ENCODE measurements at places on chromosomes 1 and 21.

GRCh38 chr1:43238085-43238484 is 31.7 kb upstream of the TMEM125 start:
- no peak for DNase-seq

DNA sequence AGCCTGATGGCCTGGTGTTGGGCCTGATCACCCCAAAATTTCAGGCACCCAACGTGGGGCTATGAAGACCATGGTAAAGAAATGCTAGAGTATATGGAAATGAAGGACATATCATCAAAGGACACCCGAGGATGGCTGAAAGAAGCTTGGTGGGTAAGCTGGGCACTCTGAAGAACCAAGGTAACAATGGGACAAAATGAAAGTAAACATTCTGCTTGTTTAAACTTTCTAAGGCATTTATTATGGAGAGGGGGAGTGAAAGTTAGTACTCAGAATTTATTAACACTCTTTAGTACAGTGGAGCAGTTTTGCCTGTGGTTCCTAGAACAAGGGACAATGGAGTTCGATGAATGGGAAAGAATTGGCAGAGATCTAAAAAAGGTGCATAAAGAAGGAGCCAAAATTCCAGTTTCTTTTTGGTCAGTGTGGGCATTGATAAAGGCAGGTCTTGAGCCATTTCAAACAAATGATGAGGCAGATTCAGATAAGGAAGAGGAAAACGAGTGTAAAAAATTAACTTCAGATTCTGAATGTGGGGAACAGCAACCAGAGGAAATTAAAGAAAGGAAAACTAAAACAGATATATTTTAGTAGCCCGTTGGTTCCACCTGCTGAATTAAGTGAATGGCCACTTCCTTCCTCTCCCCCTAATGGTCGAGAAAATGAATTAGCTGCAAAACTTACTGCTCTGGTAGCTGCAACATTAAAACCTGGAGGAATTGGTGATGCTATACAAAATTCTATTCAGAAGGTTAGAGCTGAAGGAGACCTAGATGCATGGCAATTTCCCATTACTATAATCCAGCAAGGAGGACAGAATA is 8.4 kb upstream of the PM20D1 start:
- no peak for DNase-seq

DNA sequence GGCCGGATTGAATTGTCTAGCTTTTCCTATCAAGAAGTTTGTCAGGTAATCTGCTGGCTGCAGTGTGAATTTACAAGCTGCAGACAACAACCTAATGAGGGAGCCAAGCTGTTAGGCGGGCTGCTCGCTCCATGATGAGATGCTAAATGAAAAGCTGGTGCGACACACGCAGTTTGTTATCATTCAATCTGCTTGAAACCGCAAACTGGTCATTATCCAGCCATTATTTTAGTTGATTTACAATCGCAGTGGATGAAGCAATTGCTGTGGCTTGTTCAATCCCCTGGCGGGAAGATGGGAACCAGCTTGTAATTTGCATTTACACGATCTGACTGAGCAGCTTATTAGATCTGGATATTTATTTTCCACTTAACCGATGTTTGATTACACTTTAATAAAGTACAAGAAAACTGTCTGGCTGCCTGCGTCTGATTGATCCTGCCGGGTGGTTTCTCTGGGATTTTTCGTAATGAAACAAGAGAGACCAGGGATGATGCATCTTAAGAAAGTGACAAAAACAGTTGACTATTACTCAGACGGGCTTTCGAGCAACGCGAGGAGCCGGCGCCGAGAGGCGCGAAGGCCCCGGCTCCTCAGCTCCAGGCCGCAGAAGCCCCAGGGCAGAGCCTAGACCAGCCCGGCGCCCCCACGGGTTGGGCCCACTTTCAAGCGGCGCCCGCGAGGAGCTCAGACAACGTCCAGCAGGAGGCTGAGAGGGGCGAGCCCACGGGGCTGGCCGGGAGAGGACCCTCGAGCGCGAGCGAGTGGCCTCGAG is 118.0 kb upstream of the BARHL2 start:
- DNase-seq = no peak

DNA sequence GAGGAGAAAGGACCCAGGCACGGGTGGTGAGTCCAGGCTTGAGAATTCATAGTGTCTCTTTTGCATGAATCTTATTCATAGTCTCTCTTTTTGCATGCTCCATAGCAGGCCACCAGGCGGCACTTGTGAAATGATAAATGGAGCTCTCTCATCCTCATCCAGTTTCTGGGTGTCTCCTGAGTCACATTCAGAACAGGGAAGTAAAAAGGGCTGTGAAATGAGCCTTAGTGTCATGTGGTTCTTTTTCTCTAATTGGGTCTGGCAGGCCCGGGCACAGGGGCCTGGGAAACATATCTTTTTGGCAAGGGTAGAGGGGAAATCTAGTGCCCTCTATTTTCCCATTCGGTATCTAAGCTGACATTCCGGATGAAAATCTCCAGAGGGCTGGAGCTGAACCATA is 19.1 kb upstream of the NCF2 start:
- DNase-seq = no peak

DNA sequence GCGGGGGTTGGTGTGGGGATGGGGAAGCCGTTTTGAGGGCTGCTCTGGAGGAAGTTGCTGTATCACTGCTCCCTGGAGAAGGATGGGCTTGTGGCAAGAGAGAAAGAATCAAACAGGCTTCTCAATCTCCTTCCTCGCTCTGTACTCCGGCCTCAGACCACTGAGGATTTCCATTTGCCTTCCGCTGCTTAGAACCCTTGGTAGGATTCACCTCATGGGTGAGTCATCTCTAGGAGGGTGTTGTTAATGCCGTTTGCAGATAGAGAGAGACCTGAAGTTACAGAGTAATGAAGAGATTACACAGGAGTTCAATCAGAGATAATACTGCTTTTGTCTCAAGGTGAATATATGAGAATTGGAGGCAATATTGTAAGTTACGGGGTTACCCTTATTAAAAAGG is 15.3 kb downstream of the SLC35F3 start:
- DNase-seq = no peak

- DNase-seq = no peak
Observed at GRCh38 chr1:204920511-204920910, 49.8 kb downstream of the NFASC start.

DNA sequence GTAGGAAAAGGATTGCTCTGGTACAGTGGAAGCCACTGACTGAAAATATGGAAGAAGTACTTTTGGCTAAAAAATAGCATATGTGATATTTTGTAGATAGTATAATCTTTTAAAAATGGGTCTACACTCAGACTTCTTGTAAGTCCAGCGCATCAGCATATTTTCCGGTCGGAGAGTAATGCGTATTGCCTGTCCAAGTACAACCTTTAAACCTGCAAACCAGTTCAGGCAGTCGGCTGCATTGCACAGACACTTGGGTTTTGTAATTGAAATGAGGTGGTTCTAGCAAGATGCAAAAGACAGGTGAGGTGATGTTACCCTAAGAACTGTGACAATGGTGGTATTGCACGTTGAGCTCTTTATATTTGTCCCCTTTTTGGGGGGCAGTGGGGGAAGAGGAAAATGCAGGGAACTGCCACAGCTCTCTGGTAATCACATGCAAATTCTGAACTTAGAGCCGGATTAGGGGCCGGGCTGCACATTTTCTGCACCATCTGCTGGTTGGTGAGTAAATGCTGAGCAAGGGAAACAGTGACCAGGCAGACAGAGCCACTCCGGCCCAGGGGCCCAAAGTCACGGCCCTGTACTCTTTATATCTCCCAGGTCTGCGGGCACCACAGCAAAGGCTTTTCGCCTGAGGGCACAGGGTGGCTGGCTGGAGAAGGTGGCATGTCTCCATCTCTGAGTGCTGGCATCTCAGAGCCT is 2.3 kb downstream of the GPR137B start:
- DNase-seq = no peak

DNA sequence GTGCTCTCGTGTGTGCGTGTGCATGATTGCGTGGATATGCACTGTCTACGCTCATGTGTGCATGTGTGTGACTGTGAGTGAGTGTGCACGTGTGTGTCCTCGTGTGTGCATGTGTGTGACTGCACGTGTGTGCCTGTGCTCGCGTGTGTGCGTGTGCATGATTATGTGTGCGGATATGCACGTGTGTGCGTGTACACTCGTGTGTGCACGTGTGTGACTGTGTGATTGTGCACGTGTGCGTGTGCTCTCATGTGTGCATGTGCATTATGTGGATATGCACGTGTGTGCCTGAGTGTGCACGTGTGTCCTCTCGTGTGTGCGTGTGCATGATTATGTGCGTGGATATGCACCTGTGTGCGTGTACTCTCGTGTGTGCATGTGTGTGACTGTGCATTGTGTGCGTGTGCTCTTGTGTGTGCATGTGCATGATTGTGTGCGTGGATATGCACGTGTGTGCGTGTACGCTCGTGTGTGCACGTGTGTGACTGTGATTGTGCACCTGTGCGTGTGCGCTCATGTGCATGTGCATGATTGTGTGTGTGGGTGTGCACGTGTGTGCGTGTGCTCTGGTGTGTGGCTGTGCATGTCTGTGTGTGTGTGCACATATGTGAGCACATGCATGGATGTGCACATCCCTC is 2.2 kb downstream of the MMEL1 start:
- no peak for DNase-seq

DNA sequence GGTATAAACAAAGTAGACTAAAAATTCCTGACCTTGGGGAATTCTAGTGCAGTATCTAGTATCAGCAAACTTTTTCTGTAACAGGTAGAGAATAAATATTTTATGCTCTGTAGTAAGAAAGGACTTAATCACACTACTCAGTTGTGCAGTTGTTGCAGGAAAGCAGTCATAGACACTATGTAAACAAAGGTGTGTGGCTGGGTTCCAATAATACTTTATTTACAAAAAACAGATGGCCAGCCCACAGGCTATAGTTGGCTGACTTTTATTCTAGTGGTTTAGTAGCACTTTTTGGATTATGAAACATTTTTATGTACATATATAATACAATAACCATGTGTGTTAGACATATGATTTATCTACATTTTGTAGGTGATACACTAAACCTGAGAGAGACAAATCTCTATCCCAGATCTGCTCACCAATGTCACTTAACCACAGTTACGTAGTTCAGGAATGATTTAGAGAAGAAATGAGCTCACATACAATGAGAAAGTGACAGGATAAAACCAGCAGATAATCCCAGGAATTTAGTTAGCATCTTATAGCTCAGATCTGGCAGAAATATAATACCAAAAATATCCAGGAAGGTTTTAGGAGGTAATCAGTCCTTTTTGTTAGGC is 56.1 kb downstream of the MIER1 start:
- no peak for DNase-seq

DNA sequence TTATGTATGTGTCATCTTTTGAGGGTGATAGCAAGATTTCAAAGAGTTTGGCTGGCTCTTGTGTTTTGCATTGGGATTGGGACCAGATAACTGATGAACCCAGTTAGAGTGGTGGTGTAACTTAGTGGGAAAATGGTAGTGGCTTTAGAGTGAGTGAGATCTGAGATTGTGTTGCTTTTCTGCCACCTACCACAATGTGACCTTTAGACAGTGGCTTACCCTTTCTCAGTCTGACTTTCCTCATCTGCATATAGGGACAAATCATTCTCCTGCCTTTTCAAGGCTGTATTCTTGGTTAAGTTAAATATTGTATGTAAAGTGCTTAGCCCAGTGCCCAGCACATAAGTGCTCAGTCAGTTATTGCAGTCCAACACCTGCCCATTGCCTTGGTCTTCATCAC is 31.3 kb downstream of the CENPF start:
- no peak for DNase-seq

DNA sequence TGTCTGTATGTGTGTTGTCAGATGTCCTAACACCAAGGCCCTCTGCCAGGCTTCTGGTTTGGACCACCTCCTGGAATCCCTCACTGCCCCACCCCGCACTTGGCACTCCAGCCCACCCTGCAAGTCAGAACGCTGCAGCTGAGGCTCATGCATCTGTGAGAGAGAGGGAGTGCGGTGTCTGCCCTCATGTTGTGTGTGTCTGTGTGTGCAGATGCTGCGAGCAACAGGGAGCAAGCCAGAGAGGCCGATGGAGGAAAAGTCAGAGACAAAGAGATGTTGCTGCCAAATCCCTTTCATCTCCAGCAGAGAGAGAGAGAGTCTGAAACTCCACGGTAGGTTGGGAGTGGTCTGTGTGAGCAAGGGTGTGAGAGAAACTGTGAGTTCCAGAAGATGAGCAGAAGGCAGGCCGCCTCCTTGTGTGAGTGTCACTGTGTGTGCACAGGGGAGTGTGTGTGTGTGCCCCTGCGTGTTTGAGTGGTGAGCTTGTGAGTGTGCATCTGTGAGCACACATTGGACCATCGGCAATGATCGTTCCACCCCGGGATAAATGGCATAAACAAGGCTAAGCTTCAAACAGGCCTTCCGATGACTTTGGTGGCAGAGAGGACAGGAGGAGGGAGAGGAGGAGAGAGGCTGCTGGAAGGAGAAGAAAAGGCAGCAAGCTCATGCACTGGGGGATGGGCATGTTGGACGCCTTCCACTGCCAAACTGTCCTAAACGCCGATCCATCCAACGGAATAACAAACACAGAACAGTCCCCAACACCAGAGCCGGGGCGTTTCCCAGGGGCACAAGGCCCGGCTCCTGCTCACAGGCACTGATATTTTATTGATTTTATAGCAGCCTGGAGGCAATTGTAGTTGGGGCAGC is 99.2 kb upstream of the GRIK3 start:
- DNase-seq = no peak

DNA sequence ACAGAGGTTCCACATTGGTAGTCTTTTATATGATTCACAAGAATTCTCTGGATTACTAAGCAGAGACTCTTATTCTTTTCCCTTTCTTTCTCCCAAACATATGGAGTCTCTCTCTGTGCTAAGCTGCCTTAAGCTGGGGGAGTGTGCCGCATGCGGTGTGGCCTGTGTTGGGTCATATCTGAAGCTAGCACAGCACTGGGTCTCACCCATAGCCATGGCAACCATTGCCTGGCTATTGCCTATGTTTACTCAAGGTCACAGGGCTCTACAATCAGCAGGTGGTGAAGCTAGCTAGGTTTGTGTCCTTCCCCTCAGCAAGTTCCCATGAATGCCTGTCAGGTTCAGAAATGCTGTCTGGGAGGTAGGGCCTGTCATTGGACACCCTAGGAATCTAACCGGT is 73.6 kb upstream of the ZRANB2 start:
- DNase-seq = no peak

GRCh38 chr1:8873506-8874229 is 4.8 kb downstream of the ENO1 start:
- peak; percentile 36 for DNase-seq

DNA sequence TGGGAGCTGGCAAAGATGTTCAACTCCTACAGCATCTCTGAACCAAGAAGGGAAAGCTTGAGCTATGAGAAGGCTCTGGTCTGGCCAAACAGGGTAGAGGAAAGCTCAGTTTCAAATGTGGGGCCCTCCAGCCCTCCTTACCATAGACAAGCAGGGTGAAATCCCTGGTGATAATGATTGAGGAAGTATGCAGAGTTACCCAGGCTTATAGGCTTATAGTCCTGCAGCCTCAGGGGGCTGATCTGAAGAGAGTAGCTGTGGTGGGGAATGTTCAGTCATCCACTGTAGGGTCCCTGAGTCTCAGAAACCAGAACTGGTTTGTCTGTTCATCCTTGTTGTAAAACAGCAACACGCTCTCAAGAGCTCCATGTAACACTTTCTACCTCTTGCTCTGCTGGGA is 19.8 kb upstream of the LY9 start:
- no peak for DNase-seq

GRCh38 chr1:17207540-17207939 is 2.6 kb downstream of the PADI1 start:
- no peak for DNase-seq

GRCh38 chr1:45306319-45306718 is 20.4 kb upstream of the HPDL start:
- no peak for DNase-seq

GRCh38 chr1:219517031-219517430 is 95.9 kb downstream of the ZC3H11B start:
- no peak for DNase-seq

- DNase-seq = no peak
Observed at GRCh38 chr1:73500154-73500553, 697.8 kb downstream of the LRRIQ3 start.

Measured in stimulated activated CD4-positive, alpha-beta T cell treated with anti-CD3 and anti-CD28 coated beads, Interleukin-1b, Interleukin-23, amount 100 ng/mL, for 1 hour (primary cell).